ENCODE measurements at places on chromosomes 16 and 17.

- no peak for DNase-seq
Measured at GRCh38 chr16:8262299-8262698, 328.0 kb downstream of the TMEM114 start.

DNA sequence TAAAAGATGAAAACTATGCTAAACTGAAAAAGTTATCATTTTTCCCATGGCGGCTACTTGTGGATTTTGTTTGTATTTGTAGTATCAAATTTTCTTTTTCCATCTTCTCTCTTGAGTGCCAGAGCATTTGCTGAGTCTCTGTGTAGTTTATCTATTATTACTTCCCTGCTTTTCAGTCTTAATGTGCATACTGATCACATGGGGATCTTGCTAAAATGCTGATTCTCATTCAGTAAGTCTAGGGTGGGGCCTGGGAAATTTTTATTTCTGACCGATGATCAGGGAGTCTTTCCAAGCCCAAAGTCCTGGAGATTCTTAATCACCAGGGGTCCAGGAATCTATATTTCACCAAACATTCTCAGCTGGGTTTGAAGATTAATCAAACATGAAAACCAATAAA is 189.0 kb upstream of the GOT2 start:
- no peak for DNase-seq

GRCh38 chr16:54932021-54932660 is 1.5 kb downstream of the IRX5 start:
- DNase-seq = no peak

- DNase-seq = no peak
Measured at GRCh38 chr17:70084476-70084875, 9.5 kb downstream of the KCNJ16 start.

DNA sequence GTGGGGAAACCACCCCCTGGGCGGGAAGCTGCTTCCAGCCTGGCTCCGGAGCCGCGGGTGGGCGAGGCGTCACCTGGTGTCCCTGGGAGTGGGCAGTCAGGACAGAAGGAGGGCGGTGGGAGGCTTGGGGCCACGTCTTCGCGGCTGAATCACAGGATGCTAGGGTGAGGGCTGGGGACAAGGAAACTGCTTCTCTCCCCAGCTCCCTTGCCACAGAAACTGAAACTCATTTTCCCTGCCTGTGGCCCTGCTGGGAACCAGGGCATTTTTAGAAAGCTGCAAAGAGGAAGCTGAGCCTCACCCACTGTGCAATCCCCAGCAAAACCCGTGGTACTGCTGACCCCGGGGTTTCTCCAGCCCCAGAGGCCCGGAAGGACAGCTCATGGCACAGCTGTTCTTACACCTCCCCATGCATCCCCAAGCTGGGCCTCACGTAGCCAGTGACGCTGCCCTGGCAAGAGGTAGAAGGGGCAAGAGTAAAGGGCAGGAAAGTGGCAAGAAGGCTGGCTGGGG is 8.2 kb downstream of the RHBDF2 start:
- DNase-seq = peak; percentile 84

DNA sequence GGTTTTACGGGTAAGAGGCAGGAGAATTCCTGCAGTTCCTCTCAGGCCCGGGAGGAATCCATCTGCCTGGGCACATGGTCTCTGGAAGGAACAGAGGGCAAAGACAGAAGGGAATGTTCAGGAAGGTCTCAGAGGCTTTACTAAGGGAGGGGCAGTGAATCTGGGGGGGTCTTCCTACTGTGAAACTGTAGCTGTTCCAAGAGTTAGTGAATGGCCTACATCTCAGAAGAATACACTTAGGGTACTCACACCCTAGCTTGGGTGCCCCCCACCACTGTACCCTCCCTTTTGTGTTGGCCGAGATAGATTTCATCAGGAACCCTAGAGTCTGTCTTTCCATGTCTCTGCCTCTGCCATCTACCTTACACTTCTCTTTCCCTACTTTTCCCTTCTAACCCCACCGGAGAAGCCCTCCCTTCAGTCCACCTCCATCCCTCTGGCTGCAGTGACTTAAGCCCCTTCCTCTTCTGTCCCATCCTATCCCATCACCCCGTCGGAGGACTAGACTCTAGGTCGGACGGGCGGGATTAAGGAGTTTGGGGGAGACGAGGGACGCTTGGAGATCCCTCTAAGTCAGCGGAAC is 316 bp downstream of the DLG4 start:
- no peak for DNase-seq

- DNase-seq = no peak
Measured at GRCh38 chr16:3645504-3646347, 8.8 kb upstream of the DNASE1 start.
